ENCODE measurements at places on chromosomes 5 and 9. TPM values are rescaled to one million over a fixed set of nuclear protein-coding genes. Genes with fewer than 3 reads are reported as not detected.

GRCh38 chr9:72814083-72814597 is 138.7 kb downstream of the ALDH1A1 start:
- no peak for DNase-seq

DNA sequence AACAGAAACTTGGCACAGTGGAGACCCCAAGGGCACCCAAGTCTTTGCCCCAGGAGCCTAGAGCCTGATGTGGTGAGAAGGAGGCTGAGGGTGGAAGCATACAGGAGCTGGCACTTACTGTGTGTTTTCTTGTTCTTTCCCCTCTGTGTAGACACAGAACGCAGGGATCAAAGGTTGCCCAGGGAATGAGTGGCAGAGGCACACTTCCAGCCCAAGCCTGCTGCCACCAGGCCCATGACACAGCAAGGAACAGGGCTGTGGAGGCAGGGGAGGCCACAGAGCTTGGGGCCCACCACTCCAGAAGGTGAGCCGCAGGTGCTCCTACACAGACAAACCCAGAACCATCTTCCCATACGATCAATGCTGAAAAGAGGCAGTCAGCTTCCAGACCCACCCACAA is 73.9 kb upstream of the S1PR3 start:
- DNase-seq = no peak

DNA sequence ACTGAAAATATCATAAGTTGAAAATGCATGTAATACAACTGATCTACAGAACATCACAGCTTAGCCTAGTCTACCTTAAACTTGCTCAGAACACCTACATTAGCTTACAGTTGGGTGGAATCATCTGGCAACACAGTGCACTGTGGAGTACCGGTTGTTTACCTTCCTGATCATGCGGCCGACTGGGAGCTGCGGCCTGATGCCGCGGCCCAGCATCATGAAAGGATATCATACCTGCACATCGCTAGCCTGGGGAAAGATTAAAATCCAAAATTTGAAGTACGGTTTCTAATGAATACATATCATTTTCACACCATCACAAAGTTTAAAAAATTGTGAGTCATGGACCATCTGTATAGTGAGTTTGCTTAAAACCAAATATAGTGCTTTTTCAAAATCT is 1.8 kb downstream of the HACD4 start:
- no peak for DNase-seq

DNA sequence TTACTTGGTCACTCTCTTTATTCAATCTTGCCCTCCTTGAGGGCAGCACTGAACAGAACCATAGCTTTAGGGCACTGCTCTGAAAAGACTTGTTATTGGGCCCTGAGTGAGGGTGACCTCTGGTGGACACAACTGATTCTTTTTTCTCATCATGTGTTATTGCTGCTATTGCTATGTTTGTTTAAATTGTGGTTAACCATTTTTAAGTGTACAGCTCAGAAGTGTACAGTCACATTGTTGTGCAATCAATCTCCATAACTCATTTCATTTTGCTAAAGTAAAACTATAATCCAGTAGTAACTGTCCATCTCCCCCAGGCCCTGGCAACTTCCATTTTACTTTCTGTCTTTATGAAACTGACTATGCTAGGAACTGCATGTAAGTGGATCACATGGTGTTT is 351.1 kb upstream of the RIOK2 start:
- no peak for DNase-seq

- no peak for DNase-seq
Observed at GRCh38 chr5:169999621-170000020, 19.3 kb upstream of the INSYN2B start.

DNA sequence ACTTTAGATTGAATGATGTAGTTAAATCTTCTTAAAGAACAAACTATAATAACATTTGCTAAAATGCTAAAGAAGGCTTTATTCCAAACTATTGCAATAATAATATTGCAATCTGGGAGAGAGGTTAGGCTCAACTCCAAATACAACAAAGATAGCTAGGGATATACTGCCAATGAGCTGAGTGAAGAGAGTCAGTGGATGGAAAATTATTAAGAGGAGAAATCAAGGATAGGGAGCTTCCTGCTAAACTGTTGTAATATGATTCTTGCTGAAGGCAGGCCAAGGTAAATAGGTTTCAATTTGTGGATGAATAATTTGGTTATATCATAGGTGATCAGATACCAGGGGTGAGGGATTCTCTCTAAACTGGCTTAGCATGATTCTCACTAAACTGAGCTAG is 1651.5 kb downstream of the EFNA5 start:
- no peak for DNase-seq

- no peak for DNase-seq
Observed at GRCh38 chr5:63596254-63596653, 366.0 kb downstream of the HTR1A start.

DNA sequence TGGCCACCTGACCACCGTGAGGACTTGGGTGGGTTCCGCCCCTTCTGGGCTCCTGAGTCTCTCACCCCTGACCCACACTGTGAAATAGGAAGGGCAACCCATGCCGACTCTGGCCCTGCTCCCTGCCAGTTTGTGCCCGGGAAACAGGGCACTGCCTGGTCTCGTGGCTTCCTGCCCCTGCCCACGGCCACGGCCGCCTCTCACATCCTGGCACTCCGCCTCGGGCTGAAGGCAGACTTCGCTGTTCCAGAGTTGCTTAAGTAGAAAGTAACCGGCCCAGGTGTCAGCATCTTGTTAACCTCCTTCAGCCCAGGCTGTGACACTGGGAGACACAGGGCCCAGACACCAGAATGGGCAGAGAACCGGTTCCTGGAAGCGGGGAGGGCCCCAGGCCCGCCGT is 68.7 kb upstream of the RNU6ATAC start:
- no peak for DNase-seq

- DNase-seq = no peak
Observed at GRCh38 chr5:147321569-147321968, 86.7 kb downstream of the STK32A start.

GRCh38 chr9:93303806-93304573 is 120.1 kb downstream of the WNK2 start:
- peak; percentile 75 for DNase-seq

DNA sequence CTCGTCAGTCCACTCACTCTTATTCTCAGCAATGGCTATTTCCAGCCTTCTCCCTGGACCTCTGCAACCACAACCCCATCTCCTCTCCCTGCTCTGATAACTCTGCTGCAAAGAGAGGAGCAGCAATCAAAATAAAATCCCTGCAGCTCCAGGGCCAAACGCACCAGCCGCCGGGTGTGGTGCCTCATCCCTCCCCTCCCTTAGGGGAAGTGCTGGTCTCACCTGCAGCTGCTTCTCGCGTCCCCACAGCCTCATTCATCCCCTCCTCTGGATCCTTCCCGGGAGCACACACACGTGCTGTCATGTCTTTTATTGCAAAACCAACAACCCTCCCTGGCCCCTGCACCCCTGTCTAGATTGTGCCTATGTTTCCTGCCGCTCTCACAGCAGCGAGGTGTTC is 77.8 kb downstream of the TENT4A start:
- no peak for DNase-seq

DNA sequence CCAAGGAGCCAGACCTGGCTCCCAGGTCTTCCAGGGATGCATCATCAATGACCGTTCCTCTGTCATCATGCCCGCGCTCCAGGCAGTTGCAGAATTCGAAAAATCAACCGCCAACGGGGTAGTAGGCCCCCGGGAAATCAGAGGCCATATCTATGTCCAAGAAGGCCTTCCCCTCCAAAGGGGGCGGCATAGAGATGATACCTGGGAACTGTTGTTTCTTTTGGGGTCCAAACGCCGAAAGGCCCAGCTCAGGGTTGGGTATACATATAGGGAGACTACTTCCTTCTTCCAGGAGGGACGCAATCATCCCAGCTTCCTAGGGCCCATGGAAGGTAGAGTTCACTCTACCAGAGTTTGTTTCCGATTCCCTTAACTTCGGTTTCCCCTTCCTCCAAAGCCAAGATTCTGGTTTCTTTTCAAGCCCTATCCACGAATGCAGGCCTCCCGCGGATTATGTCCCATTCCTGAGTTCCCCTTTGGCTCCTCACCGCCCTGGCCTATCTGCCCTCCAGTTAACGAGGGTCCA is 754 bp downstream of the DCAF12 start:
- no peak for DNase-seq

- no peak for DNase-seq
Observed at GRCh38 chr9:104506565-104506964, 2.5 kb downstream of the OR13F1 start.

DNA sequence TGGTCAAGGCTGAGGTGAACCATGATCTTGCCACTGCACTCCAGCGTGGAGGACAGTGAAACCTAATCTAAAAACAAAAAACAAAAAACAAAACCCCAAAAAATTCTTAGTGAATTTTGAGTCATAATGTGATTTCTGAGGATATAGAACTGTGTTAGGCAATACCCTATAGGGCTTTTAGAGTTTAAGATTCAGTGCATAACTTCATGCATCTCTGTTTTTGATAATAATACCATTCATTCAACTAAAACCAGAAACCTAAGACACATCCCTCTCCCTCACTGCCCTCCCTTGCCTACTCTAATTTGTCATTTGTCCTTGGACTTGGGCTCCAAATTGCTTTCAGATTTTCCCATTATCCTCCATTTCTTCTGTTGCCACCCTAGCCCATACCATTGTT is 405.7 kb upstream of the EDIL3 start:
- no peak for DNase-seq

DNA sequence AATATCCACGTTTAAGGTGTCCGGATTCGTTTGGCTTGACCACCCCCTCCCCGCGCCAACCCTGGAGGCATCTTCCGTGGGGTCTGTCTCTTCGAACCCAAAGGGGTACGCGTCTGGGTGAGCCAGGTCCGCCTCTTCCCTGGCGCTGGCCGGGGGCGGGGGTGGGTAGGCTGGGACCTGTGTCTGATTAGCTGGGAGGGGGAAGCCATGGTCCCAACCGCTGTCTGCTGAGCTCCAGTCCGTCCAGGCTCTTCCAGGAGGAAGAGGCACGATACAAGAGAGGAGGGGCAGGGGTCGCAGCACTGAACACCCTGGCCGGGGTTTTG is at the start of gene LVRN:
LVRN (plus strand) TSS at position 237 of the 326 bp plus-strand sequence. CDS start 143 bp downstream, outside the sequence.
- no peak for DNase-seq

- DNase-seq = no peak
Observed at GRCh38 chr9:129627556-129628440, 1.8 kb downstream of the NTMT1 start.

DNA sequence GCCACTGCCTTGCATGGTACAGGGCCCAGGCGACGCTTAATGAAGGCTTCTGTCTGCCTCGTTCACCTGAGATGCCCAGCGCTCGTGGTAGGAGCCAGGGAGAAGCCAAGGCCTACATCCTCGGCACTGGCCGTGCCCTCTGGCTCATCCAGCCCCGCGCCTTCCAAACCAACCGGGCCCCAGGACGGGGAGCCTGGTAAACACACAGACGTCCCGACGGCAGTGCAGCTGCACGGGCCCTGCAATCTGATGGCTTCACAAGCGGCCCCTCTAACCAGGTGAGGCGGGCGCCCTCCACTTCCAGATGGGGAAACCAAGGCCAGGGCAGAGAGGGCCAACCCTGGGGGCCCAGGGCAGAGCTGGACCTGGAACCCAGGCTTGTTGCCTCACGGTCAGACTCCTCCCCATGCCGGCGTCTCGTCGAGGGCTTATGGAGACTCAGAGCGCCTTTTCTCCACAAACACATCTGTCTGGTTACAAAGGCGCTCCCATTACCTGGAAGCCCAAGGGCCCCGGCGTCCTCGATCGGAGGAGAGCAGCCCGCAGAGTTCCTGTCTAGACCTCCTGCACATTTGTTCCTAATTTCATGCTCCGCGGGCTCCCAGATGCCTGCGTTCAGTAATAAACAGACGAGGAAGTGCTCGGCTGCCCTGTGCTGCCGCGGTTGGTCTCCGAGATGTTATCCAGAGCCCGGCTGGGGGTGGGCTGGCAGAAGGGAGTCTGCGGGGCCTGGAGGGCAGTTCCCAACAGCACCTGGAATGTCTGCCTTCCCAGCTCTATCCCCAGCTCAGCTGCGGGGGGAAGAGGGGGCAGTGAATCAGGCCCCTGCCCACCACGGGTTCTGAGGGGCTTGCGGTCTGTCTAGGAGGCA is 23.5 kb downstream of the FAM163B start:
- DNase-seq = no peak

DNA sequence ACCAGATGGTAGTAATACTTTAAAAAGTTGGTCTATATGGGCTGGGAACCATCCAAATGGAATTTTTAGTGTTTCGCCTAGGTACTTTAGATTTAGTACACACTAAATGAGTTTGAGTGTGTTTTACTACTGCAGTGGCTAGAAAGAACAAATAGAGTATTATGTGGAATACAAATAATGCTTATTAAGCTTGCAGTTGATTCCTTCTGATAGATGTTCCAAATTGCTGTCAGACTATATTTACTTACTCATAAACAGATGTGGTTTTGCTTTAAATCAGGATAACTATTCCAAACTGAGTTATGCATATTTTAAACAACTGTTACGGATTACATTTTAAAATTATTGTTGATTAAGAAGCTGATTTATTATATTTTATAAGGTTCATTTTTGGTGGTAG is 103.3 kb downstream of the ZSWIM6 start:
- no peak for DNase-seq

GRCh38 chr9:75803130-75803529 is 87.3 kb upstream of the PCSK5 start:
- DNase-seq = no peak

- no peak for DNase-seq
Observed at GRCh38 chr9:92720209-92720765, 44.3 kb downstream of the BICD2 start.

DNA sequence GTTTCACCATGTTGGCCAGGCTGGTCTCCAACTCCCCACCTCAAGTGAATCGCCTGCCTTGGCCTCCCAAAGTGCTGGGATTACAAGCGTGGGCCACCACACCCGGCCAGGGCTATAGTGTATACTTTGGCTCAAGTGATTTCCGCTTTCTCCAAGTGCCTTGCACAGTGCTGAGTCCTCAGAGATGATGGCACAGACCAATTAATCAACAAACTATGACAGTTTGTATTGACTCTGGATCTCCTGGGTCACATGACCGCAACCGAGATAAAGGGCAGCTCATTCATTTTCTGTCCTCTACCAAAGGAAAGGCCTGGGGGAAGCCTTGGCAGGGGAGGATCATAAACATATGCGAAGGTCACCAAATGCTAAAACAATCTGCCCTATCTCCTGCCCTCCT is 11.4 kb upstream of the LARP1 start:
- DNase-seq = no peak

- DNase-seq = no peak
Observed at GRCh38 chr5:35363387-35363965, 133.2 kb upstream of the PRLR start.

DNA sequence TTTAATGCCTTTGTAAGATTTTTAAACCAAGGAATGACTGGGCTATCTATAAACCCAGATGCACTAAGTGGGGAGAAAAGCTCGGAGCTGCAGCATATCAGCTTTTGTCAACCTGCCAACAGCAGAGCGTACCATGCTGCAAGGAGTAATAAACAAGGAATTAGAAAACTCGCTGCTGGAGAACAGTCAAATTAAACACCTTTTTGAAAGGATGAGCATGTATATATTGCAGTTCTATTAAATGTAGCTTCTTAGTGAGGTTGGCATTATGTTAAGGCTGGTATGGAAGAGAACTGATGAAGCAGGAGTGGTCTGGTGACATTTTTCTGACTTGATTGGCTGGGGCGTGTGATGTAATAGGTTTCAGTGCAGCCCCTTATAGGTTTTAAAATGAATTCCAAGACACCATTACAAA is 74.7 kb downstream of the PIK3R1 start:
- DNase-seq = no peak

Gene ZBTB34
- total RNA-seq = 14.5 TPM

Gene OSTF1
- total RNA-seq = 30.8 TPM

Gene PCAT7
- 10.2 TPM for total RNA-seq

Gene LAMC3
- total RNA-seq = 7.3 TPM

Gene GRAMD2B
- total RNA-seq = 72.4 TPM

Gene KIF24
- total RNA-seq = 0.90 TPM

Gene FBP2
- total RNA-seq = not detected

Gene SPAAR
- total RNA-seq = 0.70 TPM

Gene GABRA1
- total RNA-seq = not detected
